HFFc6 (cell line): ENCODE measurements at places on chromosomes 1 and 21. TPM values are rescaled to one million over a fixed set of nuclear protein-coding genes. Genes with fewer than 3 reads are reported as not detected.

GRCh38 chr1:35888255-35888654 is 5.2 kb downstream of the AGO1 start:
- no peaks in the 10 kb centered on the region for H3K27me3 ChIP-seq
- H3K4me3 ChIP-seq = no peak overlapping the region
- H3K36me3 ChIP-seq = no peaks in the 10 kb centered on the region; the same call in 1 of the 2 replicates
- H3K4me1 ChIP-seq = peaks cover 34% of the 10 kb centered on the region
- no peak for DNase-seq

Gene HPDL
- total RNA-seq = 0.32 to 0.58 TPM (median 0.55 TPM) in 3 replicates

Gene C8A
- not detected in 3 replicates for total RNA-seq

GRCh38 chr1:173997791-173998190 is 24.4 kb downstream of the RC3H1 start:
- peak overlapping the region; percentile 36 for H3K4me3 ChIP-seq
- DNase-seq = no peak
- no peaks in the 10 kb centered on the region for H3K27me3 ChIP-seq

DNA sequence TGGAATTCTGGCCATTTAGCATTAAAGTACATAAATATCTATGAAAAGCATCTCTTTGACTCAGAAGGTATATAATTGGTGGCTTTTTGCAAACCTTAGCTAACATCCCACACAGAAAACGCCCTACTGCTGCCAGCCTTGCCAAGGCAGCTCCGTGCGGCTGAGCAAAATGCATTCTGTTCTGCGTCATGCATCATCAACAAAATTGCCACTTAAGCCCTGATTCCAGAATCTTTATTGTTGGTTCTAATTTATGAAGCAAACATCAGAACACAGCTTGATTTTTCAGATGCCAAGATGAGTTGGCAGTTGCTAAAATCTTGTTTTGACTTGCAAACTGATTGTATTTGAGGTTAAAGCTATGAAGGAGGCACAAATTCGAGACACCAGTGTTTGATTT is 314.9 kb upstream of the DEPDC1 start:
- H3K4me1 ChIP-seq = no peaks in the 10 kb centered on the region
- H3K4me3 ChIP-seq = no peak overlapping the region
- H3K36me3 ChIP-seq = no peaks in the 10 kb centered on the region; the same call in 1 of the 2 replicates
- DNase-seq = no peak
- H3K27me3 ChIP-seq = no peaks in the 10 kb centered on the region

DNA sequence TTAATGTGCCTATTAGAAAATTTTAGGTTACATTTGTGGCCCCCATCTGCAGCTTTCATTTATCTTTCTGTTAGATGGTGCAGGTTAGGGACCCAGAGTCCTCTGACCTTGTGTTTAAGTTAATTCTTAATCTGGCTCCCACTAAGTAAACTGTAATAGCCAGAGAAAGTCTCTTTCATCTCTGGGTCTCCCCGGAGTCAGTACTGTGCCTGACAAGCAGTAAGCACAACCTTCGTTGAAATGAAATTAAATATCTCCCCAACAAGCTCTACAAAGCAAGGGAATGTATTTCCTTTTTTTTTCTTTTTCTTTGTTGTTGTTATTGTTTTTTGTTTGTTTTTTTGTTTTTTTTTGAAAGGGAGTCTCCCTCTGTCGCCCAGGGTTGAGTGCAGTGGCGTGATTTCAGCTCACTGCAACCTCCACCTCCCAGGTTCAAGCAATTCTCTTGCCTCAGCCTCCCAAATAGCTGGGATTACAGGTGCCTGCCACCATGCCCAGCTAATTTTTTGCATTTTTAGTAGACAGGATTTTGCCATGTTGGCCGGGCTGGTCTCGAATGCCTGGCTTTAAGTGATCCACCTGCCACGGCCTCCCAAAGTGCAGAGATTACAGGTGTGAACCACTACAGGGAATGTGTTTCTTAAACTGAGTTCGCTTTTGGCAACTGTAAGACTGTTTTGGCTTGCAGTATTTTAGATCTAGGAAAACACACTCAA is 81.6 kb downstream of the HHIPL2 start:
- H3K36me3 ChIP-seq = no peaks in the 10 kb centered on the region
- no peak for DNase-seq
- H3K27ac ChIP-seq = peak overlapping the region; percentile 99

GRCh38 chr1:44705938-44706337 is 25.0 kb downstream of the RNU5D-1 start:
- H3K4me3 ChIP-seq = no peak overlapping the region
- H3K27me3 ChIP-seq = no peaks in the 10 kb centered on the region; the same call in none of the 2 replicates
- no peaks in the 10 kb centered on the region for H3K36me3 ChIP-seq
- peaks cover 40% of the 10 kb centered on the region for H3K4me1 ChIP-seq
- peak overlapping the region; percentile 96 for H3K27ac ChIP-seq
- no peak for DNase-seq

GRCh38 chr1:246302711-246303317 is 204.3 kb downstream of the SMYD3 start:
- DNase-seq = no peak
- no peak overlapping the region; the same call in 1 of the 2 replicates for H3K4me3 ChIP-seq
- H3K4me1 ChIP-seq = peaks cover 56% of the 10 kb centered on the region
- H3K27ac ChIP-seq = peak overlapping the region; percentile 59
- H3K36me3 ChIP-seq = peaks cover 6% of the 10 kb centered on the region

GRCh38 chr1:223617323-223618070 is 48.0 kb downstream of the CAPN8 start:
- H3K36me3 ChIP-seq = no peaks in the 10 kb centered on the region
- no peak overlapping the region for H3K27ac ChIP-seq
- peaks cover 37% of the 10 kb centered on the region for H3K27me3 ChIP-seq
- no peak overlapping the region for H3K4me3 ChIP-seq

DNA sequence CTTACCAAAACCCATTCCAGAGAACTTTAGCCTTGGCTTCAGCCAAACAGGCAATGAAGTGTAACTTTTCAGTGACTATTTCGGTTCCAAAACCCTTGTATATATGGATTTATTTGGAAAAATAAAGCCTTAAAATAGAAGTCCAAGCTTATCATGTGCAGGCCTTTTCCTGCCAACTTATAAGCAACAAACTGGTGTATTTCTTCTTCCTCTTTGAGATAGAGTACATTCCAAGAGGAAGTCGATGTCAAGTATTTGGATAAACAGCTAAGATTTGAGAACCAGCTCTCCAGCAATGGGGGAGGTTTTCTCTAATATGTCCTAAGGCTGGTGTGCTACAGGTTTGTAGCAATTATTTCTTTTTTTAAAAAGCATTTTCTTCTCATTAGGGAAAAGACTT is 407.8 kb downstream of the DUSP10 start:
- no peak for DNase-seq
- H3K36me3 ChIP-seq = peaks cover 17% of the 10 kb centered on the region
- no peak overlapping the region for H3K4me3 ChIP-seq
- H3K27ac ChIP-seq = no peak overlapping the region

GRCh38 chr1:226980565-226981385 is 40.7 kb downstream of the COQ8A start:
- peaks cover 4% of the 10 kb centered on the region; the same call in 1 of the 2 replicates for H3K27me3 ChIP-seq
- no peaks in the 10 kb centered on the region for H3K4me1 ChIP-seq
- H3K27ac ChIP-seq = no peak overlapping the region
- H3K4me3 ChIP-seq = no peak overlapping the region

Gene FMOD
- total RNA-seq = 0.21 to 0.37 TPM (median 0.24 TPM) in 3 replicates

- H3K27me3 ChIP-seq = no peaks in the 10 kb centered on the region; the same call in 1 of the 2 replicates
- peak overlapping the region; percentile 99 for H3K27ac ChIP-seq
- H3K4me3 ChIP-seq = peak overlapping the region; percentile 95
- H3K36me3 ChIP-seq = peaks cover 23% of the 10 kb centered on the region
Measured at GRCh38 chr1:214550857-214551435, 456 bp downstream of the PTPN14 start.

Gene CYP4Z1
- total RNA-seq = not detected in 3 replicates

Gene CFH
- total RNA-seq = 21.2 to 23.2 TPM (median 22.7 TPM) in 3 replicates

- H3K4me1 ChIP-seq = peaks cover 30% of the 10 kb centered on the region
- H3K27me3 ChIP-seq = no peaks in the 10 kb centered on the region
- DNase-seq = no peak
- peaks cover 40% of the 10 kb centered on the region for H3K36me3 ChIP-seq
- no peak overlapping the region for H3K27ac ChIP-seq
- H3K4me3 ChIP-seq = no peak overlapping the region
Measured at GRCh38 chr1:119978018-119978505, 81.7 kb upstream of the ADAM30 start.

Gene CACYBP
- total RNA-seq = 117 and 164 TPM in 2 replicates

Gene CYP4A11
- not detected in 3 replicates for total RNA-seq

- DNase-seq = no peak
- no peaks in the 10 kb centered on the region; the same call in 1 of the 2 replicates for H3K27me3 ChIP-seq
- H3K4me3 ChIP-seq = peak overlapping the region; percentile 52
- H3K4me1 ChIP-seq = peaks cover 9% of the 10 kb centered on the region
- H3K36me3 ChIP-seq = no peaks in the 10 kb centered on the region
- H3K27ac ChIP-seq = peak overlapping the region; percentile 87
Measured at GRCh38 chr1:200729863-200730262, 8.8 kb upstream of the CAMSAP2 start.

- H3K4me3 ChIP-seq = no peak overlapping the region
- no peak for DNase-seq
- H3K4me1 ChIP-seq = peaks cover 91% of the 10 kb centered on the region
- H3K27me3 ChIP-seq = peaks cover 2% of the 10 kb centered on the region; the same call in 1 of the 2 replicates
Measured at GRCh38 chr1:240239309-240239708, 147.6 kb downstream of the FMN2 start.

Gene TCHH
- total RNA-seq = 0.05 TPM in 1 of 3 replicates, not detected in the others

GRCh38 chr1:236120721-236121153 is 21.6 kb upstream of the GPR137B start:
- no peak overlapping the region for H3K27ac ChIP-seq
- no peaks in the 10 kb centered on the region for H3K36me3 ChIP-seq
- no peak for DNase-seq
- H3K4me3 ChIP-seq = peak overlapping the region; percentile 40

DNA sequence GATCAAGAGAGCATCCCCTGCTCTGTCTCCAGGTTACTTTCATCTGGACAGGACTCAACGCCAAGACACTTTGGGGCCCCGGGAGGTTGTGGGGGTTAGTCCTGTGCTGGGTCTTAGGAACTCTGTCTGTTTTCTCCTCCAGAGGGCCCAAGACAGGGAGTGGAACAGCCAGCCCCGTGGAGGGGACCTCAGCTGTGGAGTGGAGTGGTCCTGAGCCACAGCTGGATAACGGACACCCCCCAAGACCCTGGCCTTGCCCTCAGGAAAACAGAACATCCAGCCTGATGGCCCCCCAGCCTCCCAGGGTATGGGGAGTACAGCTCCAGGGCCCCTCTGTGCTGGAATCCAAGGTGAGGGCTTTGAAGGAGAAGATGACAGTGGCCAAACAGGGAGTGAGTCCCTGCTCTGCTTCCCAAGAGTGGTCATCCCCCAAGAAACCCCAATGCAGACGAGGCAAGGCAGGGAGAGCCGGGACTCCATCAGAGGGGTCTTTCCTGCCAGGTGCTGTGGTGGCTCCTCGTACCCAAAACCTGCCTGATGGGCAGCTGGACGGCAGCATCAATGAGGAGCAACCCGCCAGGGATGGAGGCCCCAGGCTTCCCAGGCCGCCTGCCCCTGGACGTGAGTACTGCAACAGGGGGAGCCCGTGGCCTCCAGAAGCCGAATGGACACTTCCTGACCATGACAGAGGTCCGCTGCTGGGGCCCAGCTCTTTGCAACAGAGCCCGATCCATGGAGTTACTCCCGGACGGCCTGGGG is 3.5 kb downstream of the KIAA1614 start:
- no peak overlapping the region for H3K27ac ChIP-seq
- peaks cover 4% of the 10 kb centered on the region for H3K27me3 ChIP-seq
- no peak overlapping the region for H3K4me3 ChIP-seq
- H3K4me1 ChIP-seq = peaks cover 19% of the 10 kb centered on the region
- DNase-seq = no peak

GRCh38 chr1:74468982-74469603 is 43.3 kb downstream of the LRRC53 start:
- peak; percentile 18 for DNase-seq
- no peak overlapping the region for H3K27ac ChIP-seq
- no peaks in the 10 kb centered on the region for H3K27me3 ChIP-seq
- no peaks in the 10 kb centered on the region for H3K4me1 ChIP-seq
- no peaks in the 10 kb centered on the region for H3K36me3 ChIP-seq

DNA sequence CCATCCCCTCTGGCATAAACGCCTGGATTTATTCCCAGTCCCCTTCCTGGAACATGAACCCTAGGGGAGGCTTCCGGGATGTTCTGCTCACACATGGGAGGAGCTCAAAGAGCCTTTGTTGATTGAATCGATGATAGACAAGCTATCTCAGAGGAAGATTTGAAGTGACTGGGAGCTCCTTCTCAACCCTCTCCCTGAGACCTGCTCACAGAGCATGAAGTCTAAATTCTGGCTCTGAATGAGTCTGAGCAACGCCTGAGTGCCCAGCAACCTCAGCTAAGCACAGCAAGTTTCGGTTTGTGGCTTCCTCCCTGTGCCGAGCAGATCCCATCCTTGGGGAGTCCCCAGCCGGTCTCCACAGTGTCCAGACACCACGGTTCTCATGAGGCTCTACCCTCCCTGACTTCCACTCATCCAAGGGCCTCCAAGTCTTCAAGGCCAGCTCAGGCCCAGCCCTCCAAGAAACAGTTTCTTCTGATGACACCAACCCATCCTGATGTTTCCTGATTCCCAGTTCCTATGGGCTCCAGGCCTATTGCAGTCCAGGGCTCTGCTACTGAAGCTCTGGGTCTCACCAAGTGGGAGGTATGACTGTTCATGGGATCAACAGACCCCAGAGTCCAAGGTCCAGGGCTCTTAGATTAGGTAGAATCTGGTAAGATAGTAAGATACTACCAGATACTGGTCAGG is 190.8 kb downstream of the DYRK1A start:
- no peak for DNase-seq
- H3K4me3 ChIP-seq = peak overlapping the region; percentile 40; the same call in 1 of the 2 replicates
- no peak overlapping the region for H3K27ac ChIP-seq
- no peaks in the 10 kb centered on the region for H3K4me1 ChIP-seq

- H3K27ac ChIP-seq = no peak overlapping the region
- H3K36me3 ChIP-seq = no peaks in the 10 kb centered on the region
- peaks cover 40% of the 10 kb centered on the region for H3K4me1 ChIP-seq
- peaks cover 2% of the 10 kb centered on the region; the same call in 1 of the 2 replicates for H3K27me3 ChIP-seq
- DNase-seq = no peak
- no peak overlapping the region for H3K4me3 ChIP-seq
Measured at GRCh38 chr1:66402194-66402593, 131.8 kb upstream of the SGIP1 start.

GRCh38 chr1:218164111-218164929 is 120.8 kb upstream of the RRP15 start:
- peak overlapping the region; percentile 84 for H3K4me3 ChIP-seq
- no peak overlapping the region for H3K27ac ChIP-seq
- peak; percentile 6 for DNase-seq
- no peaks in the 10 kb centered on the region for H3K36me3 ChIP-seq
- peaks cover 11% of the 10 kb centered on the region for H3K4me1 ChIP-seq
- peaks cover 23% of the 10 kb centered on the region for H3K27me3 ChIP-seq

Gene PRR9
- not detected in 3 replicates for total RNA-seq

GRCh38 chr1:103576065-103576464 is 4.7 kb downstream of the AMY2B start:
- no peak overlapping the region for H3K27ac ChIP-seq
- H3K27me3 ChIP-seq = no peaks in the 10 kb centered on the region
- H3K36me3 ChIP-seq = no peaks in the 10 kb centered on the region
- no peak overlapping the region for H3K4me3 ChIP-seq

Gene SLC35F3
- 0.26 to 0.44 TPM (median 0.39 TPM) in 3 replicates for total RNA-seq

DNA sequence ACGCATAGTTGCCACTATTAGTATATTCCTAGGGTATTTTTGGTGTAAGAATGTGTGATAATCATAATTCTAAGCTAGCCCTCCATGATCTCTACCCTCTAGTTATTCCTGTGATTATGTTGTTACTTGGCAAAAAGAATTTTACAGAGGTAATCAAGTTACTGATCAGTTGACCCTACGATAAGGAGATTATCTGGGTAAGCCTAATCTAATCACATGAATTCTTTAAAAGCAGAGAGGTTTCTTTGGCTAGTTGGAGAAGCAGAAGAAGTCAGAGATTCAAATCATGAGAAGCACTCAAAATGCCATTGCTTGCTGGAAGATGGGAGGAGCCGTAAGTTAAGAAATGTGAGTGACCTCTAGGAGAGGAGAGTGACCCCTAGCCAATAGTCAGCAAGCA is 72.7 kb downstream of the RPE65 start:
- no peaks in the 10 kb centered on the region for H3K36me3 ChIP-seq
- no peak overlapping the region for H3K27ac ChIP-seq
- peaks cover 47% of the 10 kb centered on the region for H3K4me1 ChIP-seq
- H3K4me3 ChIP-seq = no peak overlapping the region
- H3K27me3 ChIP-seq = no peaks in the 10 kb centered on the region
